GDM1 (cell line): ENCODE measurements at places on chromosomes 7 and 10.

GRCh38 chr7:114653364-114654088 is 238.9 kb downstream of the FOXP2 start:
- no peak for DNase-seq

DNA sequence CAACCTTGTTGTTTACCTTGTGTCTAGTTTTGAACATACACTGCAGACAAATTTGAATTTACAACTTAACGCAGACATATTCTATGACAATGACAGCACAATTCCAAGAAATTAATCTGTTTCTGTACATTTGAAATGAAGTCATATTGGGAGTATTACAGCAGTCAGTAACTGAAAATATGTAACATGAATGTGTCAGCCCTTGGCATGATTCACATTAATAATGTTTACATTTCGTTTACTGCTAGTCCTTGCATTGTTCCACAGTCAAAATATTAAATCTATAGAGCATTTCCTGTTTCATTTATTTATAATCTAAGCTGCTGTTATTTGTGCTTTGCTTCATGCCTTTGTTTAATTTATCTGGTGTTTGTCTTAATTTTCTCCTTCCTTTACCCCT is 80.4 kb downstream of the NOC3L start:
- no peak for DNase-seq

- DNase-seq: no peak
Observed at GRCh38 chr7:13982940-13983677, 6.4 kb downstream of the ETV1 start.

GRCh38 chr10:6269953-6270867 is 67.5 kb downstream of the PFKFB3 start:
- no peak for DNase-seq

DNA sequence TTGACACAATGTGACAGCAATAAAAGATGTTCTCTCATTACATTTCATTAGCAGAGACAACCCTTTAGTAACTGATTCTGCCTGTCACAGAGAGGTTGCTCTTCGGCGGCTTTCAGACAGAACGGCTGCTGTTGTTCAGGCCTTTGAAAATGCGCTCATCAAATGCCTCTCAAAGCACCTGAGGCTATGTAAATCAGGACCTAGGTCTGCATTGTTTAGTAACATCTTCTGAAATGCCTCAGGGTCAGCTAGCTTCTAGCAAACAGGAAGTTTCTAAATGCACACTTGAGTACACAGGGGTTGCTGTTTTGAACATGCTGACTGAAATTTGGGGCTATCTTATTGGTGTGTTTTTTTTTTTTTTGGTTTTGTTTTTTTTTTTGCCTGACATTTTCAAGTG is 143.3 kb upstream of the DKK1 start:
- DNase-seq: no peak

DNA sequence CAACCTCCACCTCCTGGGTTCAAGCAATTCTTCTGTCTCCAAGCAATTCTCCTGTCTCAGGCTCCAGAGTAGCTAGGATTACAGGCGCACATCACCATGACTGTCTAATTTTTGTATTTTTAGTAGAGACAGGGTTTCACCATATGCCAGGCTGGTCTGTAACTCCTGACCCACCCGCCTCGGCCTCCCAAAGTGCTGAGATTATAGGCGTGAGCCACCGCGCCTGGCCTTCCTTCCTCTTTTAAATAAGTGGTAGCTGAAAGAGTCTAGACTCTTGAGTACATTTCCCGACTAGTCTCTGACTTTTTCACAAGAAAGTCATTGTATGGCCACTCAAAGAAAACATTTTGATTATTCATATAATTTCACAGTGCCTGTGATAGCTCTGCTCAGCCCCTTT is 636.2 kb upstream of the ANKRD30A start:
- DNase-seq: no peak

- DNase-seq: no peak
Observed at GRCh38 chr7:148699782-148700629, 1.3 kb downstream of the CUL1 start.

- DNase-seq: no peak
Observed at GRCh38 chr10:10914144-10914543, 103.5 kb upstream of the CELF2 start.

DNA sequence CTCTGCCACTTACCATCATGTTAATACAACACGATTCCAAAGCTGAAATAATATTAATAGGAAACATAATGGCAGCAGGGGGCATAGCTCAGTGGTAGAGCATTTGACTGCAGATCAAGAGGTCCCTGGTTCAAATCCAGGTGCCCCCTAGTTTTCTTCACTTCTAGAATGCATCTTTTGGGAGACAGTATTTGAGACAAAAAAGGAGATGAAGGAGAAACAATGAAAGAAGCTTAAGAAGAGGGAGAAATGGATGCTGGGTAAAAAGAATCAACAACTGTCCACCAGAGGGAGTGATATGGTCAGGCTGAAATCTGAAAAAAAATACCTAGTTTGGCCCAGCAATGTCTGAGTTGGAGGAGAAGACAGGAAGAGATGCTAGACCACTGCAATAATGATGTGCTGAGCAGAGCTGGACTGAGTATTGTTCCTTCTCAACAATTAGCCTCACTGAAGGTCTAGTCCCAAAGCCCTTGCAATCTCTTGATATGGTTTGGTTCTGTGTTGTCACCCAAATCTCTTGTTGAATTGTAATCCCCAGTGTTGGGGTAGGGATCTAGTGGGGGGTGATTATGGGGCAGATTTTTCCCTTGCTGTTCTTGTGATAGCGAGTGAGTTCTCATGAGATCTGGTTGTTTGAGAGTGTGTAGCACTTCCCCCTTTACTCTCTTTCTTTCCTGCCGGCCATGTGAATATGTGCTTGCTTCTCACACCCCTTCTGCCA is 48.3 kb downstream of the ZNF783 start:
- DNase-seq: peak; percentile 15

GRCh38 chr7:111388912-111389311 is 173.4 kb downstream of the IMMP2L start:
- no peak for DNase-seq

DNA sequence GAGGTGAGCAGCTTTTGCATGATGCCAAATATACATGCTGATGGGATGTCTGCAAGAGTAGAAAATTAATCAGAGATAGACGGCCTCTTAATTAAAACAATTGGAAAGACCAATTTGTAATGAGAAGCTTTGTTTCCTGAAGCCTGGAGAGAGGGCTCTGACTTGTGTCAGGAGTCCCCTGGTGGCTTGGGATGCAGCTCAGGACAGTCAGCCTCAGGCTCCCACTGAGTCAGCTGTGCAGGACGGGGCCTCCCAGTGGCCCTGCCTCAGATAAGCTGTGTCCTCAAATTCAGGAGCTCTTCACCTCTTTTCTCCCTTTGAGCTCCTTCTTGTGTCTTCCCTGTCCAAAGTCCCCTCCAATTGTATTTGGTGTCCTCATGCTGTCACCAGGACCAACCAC is 438.9 kb upstream of the PODXL start:
- DNase-seq: no peak

DNA sequence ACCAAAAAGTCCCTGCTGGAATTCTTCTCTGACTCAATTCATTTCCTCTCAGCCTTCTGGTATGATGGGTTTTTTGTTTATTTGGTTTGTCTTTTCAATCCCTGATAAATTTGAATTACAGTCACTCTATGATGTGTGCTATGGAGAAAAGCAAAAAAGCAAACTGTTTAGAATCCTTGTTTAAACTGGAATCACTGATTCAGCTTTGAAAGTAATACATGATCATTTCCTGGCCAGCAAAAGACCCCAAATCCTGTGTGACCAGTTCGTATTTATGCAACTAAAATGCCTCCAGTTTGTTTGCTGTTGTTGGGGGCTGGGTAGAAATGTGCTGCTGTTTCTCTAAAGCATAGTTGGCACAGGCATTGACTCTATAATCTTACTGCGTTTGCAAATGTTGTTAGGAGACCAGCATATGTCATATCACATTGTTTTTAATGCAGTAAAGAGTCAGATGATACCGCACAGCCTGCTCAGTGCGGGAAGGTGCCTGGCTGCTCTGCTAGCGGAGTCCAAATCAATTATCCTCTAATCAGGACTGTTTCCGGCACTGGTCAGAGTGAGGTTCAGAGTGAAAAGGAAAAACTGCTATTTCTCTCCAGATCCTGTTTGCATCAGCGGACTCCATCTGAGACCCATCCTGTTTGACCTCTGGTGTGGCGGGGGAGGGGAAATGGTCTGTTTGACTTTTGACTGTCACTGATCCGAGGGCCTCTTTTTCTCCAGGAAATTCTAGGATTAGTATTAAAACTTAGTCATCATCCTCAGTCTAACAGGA is 40.6 kb upstream of the ADD3 start:
- DNase-seq: no peak

GRCh38 chr10:112838784-112839481 is 111.1 kb upstream of the TCF7L2 start:
- DNase-seq: no peak

DNA sequence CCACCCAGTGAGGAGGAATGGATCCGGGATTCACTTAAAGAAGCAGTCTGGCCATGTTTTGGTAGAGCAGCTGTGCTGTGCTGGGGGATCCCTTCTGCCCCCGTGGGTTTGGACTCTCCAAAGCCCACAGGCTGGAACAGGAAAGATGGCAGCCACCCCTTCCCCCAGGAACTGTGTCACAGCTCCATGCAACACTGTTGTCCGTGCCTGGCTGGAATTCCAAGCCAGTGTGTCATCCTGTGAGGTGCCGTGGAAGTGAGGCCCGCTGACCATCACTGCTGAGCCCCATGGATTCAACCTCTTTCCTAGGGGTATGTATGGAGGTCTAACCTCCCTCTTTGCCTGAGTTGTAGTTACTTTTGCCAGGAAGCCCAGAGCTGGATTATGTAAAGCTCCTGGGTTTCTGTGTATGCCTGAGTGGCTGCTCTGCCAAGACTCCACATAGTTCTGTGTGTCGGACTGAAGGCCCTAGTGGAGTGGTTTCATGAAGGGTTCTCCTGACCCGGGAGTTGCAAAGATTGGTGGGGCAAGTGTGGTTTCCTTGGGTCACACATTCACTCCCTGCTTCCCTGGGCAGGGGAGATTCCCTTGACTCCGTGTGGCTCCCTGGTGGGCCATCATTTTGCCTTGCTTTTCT is 35.1 kb upstream of the PCGF5 start:
- no peak for DNase-seq

DNA sequence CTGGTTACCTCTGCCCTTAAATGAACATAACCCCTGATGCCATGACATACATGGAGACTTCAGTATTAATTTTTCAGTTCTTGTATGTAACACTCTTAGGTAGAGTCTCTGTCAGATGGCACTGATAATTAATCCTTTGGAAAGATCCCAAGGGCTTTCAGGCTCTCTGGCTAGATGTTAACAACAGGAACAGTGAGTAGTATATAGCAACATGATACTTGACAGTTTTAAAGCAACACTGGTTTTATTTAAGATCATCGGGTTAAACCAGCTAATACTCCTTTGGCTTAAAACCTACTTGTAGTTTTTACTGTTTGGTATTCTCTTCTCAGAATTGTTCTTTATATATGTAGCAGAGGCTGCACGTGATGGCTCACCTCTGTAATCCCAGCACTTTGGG is 27.3 kb downstream of the AHCYL2 start:
- DNase-seq: no peak

DNA sequence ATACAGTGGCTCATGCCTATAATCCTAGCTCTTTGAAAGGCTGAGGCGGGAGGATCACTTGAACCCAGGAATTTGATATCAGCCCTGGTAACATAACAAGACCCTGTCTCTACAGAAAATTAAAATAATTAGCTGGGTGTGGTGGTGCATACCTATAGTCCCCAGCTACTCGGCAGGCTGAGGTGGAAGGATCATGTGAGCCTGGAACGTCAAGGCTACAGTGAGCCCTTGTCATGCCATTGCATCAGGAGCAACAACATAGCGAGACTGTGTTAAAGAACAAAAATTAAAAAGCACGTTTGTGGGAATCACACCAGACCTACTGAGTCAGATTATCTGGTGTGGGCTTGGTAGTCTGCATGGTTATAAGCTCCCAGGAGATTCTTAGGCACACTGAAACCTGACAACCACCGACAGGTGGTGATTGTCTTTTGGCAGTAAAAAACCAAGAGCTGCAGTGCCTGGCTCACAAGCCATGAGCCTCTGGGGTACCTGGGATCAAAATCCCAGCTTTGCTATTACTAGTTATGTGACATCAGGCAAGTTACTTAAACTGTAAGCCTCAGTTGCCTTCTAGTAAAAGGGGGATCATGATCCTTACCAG is 146.9 kb downstream of the SND1 start:
- DNase-seq: no peak

- no peak for DNase-seq
Observed at GRCh38 chr7:1131471-1132265, 28.3 kb downstream of the ZFAND2A start.

- DNase-seq: peak; percentile 83
Observed at GRCh38 chr10:127880557-127880956, 12.2 kb downstream of the CLRN3 start.

DNA sequence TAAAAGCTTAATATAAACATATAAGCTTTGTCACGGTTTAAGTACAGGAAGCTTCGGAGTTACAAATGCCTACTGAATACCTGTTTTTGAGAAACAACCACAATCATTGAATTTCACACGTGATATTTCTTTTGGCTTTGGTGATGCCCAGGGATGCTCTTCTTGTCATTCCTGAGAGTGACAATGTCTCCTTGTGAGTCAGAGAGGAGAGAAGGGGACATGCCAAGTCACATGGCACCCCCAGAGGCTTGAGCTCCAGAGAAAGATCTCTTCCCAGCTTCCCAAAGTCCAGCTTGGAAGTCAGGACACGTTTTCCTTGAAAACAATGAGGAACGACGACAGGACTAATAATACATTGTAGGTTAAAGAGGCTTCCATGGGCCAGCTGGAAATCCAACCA is 242.4 kb downstream of the ARHGAP21 start:
- no peak for DNase-seq

DNA sequence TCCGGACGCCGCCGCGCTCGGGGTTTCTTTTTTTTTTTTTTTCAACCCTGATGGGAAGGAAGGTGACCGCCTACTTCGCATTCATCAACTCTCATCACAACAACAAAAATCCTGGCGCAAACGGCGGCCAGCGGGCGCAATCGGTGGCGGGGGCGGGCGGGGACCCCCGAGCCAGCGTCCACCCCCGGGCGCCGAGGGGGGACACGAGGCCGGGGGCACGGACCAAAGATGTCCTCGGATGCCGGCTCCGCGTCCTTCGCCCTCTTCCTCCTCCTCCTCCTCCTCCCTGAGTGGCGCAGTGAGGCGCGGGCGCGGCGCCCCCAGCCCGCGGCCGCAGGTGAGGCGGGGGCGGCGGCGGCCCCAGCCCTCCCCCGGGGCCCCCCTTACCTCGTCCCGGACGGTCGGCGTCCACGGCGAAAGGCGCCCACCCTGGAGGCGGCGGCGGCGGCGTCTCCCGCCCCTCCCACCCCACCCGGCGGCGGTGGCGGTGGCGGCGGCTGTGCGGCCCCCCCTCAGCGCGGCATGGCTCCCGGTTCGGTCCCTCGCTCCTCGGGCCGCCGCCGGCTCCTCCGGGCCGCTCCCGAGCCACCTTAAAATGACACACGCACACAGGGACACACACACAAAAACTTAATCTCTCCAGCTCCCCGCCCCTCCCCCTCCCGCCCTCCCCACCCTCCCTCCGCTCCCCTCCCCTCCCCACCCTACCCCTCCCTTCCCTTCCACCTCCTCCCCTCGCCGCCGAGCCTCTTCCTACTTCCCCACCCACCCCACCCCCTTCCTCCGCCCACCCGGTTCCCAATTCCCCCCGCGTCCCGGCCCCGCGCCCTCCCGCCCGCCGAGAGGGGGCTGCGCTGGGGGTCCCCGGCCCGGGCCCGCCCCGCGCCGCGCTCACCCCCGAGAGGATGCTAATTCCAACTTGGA is at the start of gene CTBP2:
Gene CTBP2, minus strand, starts transcription at position 632 of the 924 bp plus-strand sequence.
- peak; percentile 20 for DNase-seq
